ENCODE measurements at places on chromosomes 12 and 14. TPM values are rescaled to one million over a fixed set of nuclear protein-coding genes. Genes with fewer than 3 reads are reported as not detected.
A peak's percentile ranks its signal among the peaks of the same experiment; 100 is the strongest.

DNA sequence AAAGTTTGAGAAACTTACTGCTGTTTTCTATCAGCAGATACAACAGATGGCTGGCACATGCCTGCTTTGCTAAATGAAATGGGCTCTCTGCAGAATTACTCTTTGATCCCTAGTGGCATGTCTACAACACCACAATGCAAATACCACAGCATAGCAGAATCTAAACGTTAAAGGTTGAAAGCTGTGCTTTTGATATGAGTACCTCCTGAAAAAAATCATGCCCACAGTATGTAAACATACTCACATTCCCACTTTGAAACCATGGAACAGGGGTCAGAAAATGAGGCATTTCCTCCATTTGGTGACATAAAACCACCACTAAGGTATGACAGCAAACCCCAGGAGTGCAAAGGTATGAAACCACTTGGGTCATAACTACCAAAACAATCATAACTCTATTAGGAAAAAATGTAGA is 7.5 kb downstream of the WIF1 start:
- no peak for DNase-seq

The BEGAIN gene
- total RNA-seq: not detected

DNA sequence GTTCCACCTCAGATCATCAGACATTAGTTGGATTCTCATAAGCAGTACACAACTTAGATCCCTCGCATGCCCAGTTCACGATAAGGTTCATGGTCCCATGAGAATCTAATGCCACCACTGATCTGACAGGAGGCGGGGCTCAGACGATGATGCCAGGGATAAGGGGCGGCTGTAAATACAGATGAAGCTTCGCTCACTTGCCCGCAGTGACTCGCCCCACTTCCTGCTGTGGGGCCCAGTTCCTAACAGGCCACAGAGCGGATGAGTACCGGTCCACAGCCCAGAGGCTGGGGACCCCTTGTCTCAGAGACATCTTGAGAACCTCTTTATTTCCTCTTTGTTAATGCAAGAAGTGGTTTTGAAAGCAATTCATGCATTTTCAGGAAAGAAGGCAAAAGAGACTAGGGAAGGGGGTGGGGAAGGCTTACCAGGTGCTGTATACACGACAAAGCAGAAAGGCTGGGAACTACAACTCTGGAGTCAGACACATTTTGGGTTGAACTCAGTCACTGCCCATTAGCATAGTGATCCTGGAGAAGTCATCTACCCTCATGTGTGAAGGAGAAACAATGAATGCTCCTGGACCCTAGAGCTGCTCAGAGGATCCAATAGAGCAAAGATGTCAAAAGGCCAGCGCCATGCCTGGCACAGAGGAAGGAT is 68.7 kb downstream of the EID3 start:
- DNase-seq: no peak

The WDR89 gene
- 10.5 TPM for total RNA-seq

The LGR5 gene
- not detected for total RNA-seq

DNA sequence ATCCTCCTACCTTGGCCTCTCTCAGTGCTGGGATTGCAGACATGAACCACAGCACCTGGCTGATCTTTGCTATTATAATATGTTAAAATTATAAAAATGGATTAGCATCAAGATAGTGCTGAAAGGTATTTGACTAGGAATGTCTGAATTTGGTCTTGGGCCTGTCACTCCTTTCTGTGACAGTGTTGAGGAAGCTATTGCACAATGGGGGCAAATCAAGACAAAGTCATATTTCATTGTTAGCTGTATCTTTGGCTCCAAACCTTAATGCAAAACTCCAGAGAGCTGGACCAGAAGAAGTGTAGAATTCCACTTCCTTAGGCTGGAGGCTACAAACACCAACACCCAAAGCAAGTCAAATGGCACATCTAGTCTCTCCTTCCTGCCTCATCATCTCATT is 42.2 kb downstream of the ZCRB1 start:
- no peak for DNase-seq

- DNase-seq: no peak
Measured at GRCh38 chr12:106861984-106862916, 87.8 kb downstream of the RIC8B start.

- no peak for DNase-seq
Measured at GRCh38 chr12:85029456-85029855, 6.6 kb downstream of the TSPAN19 start.

The OR4E2 gene
- not detected for total RNA-seq

The TSPAN11 gene
- 10.0 TPM for total RNA-seq

GRCh38 chr12:11545484-11546330 is 103.8 kb upstream of the ETV6 start:
- no peak for DNase-seq

DNA sequence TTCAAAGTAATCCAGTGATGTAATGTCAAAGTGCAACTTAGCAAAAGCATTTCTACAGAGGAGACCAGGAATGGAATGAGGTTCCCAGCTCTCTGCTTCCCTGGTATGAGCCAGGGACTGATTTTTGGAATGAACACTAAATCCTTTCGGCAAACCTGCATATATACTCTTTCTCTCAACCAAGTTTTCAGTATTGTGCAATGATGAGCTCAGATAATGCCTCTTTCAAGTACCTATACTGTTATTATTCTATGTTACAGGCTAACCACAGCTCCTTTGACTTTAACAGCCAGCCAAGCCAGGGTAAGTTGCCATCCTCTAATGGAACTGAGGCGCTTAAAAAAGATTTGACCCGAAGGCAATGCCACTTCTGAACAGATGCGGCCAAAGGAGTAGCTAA is 104.9 kb upstream of the FSCB start:
- DNase-seq: peak; percentile 44

- DNase-seq: peak; percentile 73
Measured at GRCh38 chr14:51653775-51654532, 2.2 kb downstream of the FRMD6 start.

GRCh38 chr12:76556368-76556767 is 3.2 kb downstream of the OSBPL8 start:
- DNase-seq: no peak

All from osteoblast (primary cell).